ENCODE measurements at places on chromosomes 3 and 15. TPM values are rescaled to one million over a fixed set of nuclear protein-coding genes. Genes with fewer than 3 reads are reported as not detected.

The GPR176 gene
- total RNA-seq, result 11.6 TPM

The SCN11A gene
- total RNA-seq, result not detected

The AMIGO3 gene
- total RNA-seq, result 1.2 TPM

The IMP3 gene
- total RNA-seq, result 122 TPM

The CHAC1 gene
- 8.9 TPM for total RNA-seq

The LYSMD2 gene
- 24.5 TPM for total RNA-seq

The RARRES1 gene
- 6.8 TPM for total RNA-seq

The CLDN16 gene
- total RNA-seq, result 0.03 TPM

The MRPL3 gene
- 94.2 TPM for total RNA-seq

The MESP1 gene
- 6.8 TPM for total RNA-seq

The ASB14 gene
- not detected for total RNA-seq

The STRIT1 gene
- total RNA-seq, result not detected

The PLSCR5 gene
- total RNA-seq, result not detected

The PPP1R14D gene
- not detected for total RNA-seq

The FGF7 gene
- not detected for total RNA-seq

The SCAANT1 gene
- total RNA-seq, result not detected

The TRIM59 gene
- 9.4 TPM for total RNA-seq

The SMCO1 gene
- total RNA-seq, result not detected

The NEK10 gene
- 0.59 TPM for total RNA-seq

The BHLHE40 gene
- 71.9 TPM for total RNA-seq

The GHSR gene
- not detected for total RNA-seq

The PLA2G4E gene
- total RNA-seq, result 0.03 TPM

The TBCCD1 gene
- 6.6 TPM for total RNA-seq

The DAZL gene
- total RNA-seq, result not detected

The TCAIM gene
- 9.2 TPM for total RNA-seq

The PRTG gene
- total RNA-seq, result 10.8 TPM

The SLC51B gene
- 15.9 TPM for total RNA-seq

The PLA2G4D gene
- not detected for total RNA-seq

The HYKK gene
- total RNA-seq, result 5.2 TPM

The NEK11 gene
- 4.7 TPM for total RNA-seq

The TPRA1 gene
- 54.9 TPM for total RNA-seq

The FBXW12 gene
- total RNA-seq, result not detected

The OSTN gene
- total RNA-seq, result not detected

The PYGO1 gene
- total RNA-seq, result 7.7 TPM

The LMAN1L gene
- not detected for total RNA-seq

The NR2E3 gene
- total RNA-seq, result 0.31 TPM

The SLC24A5 gene
- not detected for total RNA-seq

The ABTB1 gene
- total RNA-seq, result 19.4 TPM

The GLDN gene
- not detected for total RNA-seq

The SAXO2 gene
- total RNA-seq, result 2.2 TPM

The SFMBT1 gene
- 8.5 TPM for total RNA-seq

The SGO1 gene
- 15.4 TPM for total RNA-seq

The ALS2CL gene
- total RNA-seq, result 7.8 TPM

The WDR93 gene
- total RNA-seq, result 0.13 TPM

The SKOR1 gene
- 0.05 TPM for total RNA-seq

The SHC4 gene
- 0.92 TPM for total RNA-seq

The FRMD4B gene
- total RNA-seq, result 0.93 TPM

The HTR3E gene
- total RNA-seq, result not detected

The AHSG gene
- 0.13 TPM for total RNA-seq

The LTK gene
- total RNA-seq, result 0.09 TPM

All from A549 treated with Hydrocortisone at 1 μM for 4 hours (cell line).